Fibroblast of pulmonary artery (primary cell): ENCODE measurements at places on chromosomes 4 and X.

- no peak for DNase-seq
These were observed 106.5 kb downstream of the NYX start for GRCh38 chrX:41553688-41554087.

GRCh38 chrX:131693359-131693758, 149.5 kb downstream of the OR13H1 start:
- no peak for DNase-seq

GRCh38 chr4:149889991-149890390, 74.3 kb upstream of the IQCM start:
- DNase-seq, result no peak

DNA sequence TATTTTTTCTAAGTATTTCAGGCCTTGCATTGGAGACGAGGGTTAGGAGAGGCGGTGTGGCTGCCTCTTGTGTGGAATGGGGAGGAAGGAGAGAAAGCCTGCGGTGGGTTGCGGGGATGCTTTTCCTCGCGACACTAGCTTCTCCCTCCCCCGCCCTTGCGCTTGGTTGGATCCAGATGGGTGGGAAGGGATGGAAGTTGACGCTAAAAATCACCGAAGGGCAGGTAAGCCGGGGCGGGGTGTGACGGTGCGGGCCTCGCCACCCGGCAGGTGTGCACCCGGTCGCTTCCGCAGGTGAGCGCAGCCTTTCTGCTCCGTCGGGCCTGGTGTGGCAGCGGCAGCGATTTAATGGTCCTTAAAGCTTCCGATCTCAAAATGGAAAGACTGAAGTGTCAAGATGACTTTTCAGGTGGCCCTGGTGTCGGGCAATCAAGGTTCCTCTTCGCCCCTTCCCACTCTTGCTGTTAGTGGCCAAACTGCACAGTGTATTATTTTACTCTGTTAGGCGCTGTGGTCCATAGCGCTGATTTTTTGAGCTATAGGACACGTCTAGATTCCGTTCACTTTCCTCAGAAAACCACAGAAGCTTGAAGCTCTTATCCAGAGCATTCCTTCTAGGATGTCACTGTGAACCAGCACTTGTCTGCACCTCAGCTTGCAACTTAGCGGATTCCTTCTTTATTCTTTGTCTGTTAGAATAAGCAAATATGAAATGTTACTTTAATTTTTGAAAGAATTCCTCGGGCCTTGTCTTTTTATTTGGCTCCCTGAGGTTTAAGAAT, 765 bp downstream of the ENOPH1 start:
- peak; percentile 29 for DNase-seq

- no peak for DNase-seq
These were observed 60.7 kb downstream of the ABCG2 start for GRCh38 chr4:88097781-88098180.

DNA sequence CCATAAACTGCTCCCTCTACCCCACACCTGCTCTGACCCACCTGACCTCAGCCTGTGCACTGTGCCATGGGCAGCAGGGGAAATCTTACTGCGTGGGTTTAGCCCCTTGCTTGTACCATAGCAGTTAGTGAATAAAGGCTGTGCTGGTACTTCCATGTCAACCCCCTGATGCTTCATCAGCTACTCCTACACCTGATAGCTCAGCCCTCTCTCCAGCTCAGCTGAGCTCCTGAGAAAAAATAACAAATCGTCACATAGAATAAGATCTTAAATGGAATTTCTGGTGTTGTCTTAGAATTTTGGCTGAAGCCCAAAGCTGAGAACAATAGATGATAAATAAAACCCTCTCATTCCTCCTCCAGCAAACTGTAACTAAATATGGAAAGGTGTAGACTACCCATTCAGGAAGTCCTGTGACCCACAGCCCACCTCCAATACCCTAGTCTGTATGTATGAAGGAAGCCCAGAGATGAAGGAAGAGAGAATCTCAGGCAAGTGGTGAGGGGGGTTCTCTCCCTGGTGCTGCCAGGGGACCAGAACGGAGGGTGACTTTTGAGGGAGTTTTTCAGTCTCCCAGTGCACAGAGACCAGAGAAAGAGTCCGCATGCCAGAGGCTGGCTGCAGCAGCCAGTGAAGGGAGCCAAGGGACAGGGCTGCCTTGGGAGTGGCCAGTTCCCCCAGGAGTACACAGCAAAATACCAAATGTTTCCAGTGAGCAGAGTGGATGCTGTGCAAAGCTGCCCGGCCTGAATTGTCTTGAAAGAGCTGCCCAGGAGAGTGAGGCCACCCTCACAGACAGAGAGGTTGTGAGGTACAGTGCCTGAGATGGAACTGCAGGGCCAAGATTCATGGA, 227.3 kb downstream of the QDPR start:
- DNase-seq, result peak; percentile 53

DNA sequence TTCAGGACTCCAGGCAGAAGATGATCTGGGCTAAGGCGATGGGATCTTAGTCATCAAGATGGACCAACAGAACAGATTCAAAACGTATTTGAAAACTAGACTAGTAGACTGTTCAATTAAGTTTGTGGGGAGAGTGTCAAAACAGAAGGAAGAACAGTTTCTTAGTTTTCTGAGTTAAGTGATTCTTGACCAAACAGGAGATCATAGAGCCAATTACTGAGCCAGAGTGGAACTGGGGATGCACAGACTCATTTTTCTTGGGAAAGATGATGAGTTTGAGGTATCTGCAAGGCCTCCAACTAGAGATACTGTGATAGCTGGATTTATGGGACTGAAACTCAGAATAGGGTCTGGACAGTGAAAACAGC, 119.5 kb downstream of the REELD1 start:
- DNase-seq, result no peak

- DNase-seq, result no peak
These were observed 64.7 kb downstream of the WDFY3 start for GRCh38 chr4:84901740-84902281.

DNA sequence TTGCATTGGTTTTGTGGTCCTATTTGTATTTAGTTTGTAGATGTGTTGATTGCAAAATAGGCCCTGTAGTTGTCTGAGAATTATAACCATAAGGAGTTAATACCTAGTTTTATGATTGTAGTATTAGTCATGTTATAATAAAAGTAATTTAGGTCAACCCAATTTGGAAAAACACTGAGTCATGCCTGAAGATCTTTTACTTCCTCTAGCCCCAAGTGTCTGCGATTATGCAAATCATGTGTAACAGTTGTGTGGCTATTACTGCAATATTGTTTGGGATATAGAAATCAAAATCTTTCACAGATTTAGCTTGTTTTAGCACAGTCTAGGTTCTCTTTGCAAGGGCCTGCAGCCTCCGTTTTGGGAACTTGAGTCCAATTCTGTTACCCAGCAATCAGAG, 12.6 kb downstream of the SRD5A3 start:
- peak; percentile 75 for DNase-seq

- no peak for DNase-seq
These were observed 57.2 kb upstream of the HS3ST1 start for GRCh38 chr4:11485926-11486325.

- no peak for DNase-seq
These were observed 73.6 kb downstream of the TMEM156 start for GRCh38 chr4:38958453-38959190.

- DNase-seq, result peak; percentile 50
These were observed 89.9 kb downstream of the PLS3 start for GRCh38 chrX:115650916-115651315.

- peak; percentile 12 for DNase-seq
These were observed 33.9 kb downstream of the TMPRSS11A start for GRCh38 chr4:67929426-67929825.

GRCh38 chr4:70734971-70735370, 13.2 kb downstream of the RUFY3 start:
- DNase-seq, result no peak

GRCh38 chr4:140603286-140603685, 34.5 kb upstream of the UCP1 start:
- peak; percentile 17 for DNase-seq

DNA sequence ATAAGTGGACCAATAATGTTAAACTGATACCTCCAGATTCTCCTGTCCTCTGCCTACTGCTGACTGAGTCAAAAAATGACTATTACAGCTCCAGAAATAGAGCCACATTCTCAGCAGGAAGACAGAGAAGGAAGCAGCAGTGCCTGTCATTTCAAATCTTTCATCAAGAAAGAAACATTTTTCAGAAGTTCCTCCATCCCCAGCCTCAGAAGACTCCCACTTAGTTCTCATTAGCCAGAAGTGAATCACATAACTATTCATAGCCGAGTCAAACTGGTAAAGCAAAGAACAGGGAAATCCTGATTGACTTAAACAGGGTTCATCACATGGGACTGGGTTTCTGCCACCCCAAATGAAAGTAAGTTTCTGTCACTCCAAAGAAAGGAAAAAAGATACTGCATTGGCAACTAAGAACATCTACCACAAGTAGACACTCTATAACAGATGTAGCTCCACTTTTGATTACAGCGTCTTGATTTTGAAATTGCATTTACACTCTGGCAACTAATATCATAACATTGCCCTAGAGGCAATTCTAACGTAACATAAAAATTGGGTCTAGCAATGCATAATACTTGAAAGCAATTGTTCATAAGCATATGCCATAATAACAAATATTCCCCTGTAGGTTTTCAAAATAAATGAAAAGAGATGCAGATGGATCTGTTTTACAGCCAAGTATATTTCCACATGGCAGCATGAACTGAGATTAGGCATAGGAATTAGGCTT, 599.8 kb downstream of the GALNTL6 start:
- no peak for DNase-seq

DNA sequence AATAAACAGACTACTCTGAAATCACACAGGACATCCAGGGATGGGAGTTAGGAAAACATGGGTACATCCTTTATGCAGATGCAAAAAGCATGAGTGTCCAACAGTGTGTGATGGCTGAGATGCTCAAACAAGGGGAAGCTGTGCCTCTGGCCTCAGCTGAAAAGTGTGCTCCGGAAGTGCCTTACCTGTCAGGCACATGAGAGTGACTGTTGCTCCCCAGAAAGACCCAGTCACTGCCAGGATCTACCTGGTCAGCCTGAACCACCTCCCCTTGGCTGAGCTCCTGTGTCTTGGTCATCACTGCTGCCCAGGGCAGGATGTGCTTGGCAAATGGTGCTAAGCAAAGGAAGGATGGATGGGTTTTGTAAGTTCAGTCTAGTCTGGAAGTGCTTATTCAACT, 4.0 kb downstream of the PPP2R2C start:
- DNase-seq, result no peak

DNA sequence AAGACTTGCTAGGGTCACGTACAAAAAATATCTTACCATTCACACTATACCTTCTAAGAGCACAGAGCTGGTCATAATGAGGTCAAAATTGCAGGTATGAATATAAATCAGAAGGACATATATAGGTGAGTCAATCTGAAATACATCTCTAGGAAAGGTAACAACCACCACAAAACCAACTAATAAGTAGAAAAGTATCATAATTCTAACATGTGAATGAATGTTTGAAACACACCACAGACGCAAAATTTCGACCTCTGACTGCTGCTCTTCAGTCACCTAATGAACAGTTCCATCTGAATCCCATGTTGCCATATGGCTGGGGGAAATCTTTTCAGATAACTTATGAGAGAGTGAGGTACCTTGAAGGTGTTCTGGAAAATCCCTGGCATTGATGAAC, 22.1 kb downstream of the STAP1 start:
- no peak for DNase-seq

- DNase-seq, result peak; percentile 68
These were observed 160.3 kb upstream of the RASGEF1B start for GRCh38 chr4:81631958-81632441.

DNA sequence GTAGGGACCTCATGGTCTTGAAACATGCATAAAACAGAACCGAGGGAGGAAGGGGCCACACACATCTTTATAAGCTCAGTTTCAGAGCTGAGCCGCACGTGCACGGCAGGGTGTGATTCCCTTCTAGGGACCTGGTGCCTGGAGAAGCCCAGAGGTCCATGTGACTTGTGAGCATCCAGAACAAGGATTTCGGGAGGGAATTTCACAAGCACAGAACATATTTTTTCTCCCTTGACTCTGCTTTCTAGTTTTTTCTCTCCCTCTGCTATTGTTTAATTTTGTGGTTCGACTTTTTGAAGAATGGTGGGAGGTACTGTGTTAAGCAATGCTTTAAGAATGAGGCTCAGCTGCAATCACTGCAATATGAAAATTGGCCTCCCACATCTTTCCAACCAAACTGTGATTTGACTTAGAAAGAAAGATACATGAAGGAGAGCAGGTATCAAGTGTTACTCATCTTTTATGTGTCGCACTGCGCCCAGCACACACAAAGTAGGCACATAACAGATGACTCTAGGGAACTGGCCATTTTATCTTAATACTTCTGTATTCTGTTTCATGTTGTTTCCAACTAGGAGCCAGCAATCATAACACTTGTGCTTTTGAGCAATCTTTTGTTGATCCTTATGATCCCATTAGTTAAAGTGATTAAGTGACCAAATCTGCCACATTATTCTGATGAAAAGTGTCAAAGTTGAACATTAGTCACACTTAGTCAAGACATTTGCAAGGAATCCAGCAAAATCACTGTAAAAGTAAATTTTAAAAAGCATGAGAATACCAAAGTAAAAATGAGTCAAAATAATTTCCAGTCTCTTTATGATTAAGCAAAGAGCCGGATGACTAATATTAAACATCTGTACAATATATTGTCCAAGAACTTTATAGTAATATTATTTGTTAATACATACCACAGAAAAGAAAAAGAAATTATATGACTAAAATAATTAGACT, 86.4 kb downstream of the SHISA3 start:
- DNase-seq, result peak; percentile 64

- peak; percentile 66 for DNase-seq
These were observed 629.1 kb upstream of the ATOH1 start for GRCh38 chr4:93199492-93199891.

DNA sequence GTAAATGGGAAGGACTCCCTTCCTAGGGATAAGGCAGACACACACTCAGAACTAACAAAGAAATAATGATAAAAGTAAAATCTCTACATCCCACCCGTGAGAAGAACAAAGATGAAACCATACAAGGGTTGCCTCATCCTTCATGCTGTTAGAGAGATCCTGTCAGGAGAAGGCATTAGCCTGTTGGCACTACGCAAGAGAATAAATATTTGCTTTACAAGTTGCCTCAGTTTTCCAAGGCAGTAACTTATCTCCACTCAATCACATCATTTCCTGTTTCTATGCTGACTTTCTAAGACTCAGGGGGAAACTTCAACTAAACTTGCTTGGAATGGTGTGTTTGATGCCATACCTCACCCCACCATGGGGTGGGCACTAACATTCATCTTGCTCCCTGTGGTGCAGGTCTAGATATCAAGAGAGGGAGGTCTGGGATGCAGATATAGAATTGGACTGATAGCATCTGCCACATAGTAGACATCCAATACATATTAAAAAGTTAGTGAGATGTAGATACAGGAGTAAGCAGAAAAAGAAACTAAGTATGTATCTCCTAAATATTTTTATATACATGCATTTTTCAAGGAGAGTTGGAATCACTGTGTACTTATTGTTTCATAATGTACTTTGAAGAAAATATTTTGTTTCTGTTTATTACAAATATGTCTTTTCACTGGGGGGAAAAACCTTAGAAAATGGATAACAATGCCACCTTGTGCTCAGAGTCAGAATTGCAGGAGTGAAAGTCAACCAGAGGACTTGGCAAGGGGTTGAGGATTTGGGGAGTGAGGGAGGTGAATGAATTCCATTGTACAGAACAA, 57.2 kb upstream of the BEX4 start:
- DNase-seq, result peak; percentile 71

- DNase-seq, result no peak
These were observed 33.0 kb downstream of the PRKX start for GRCh38 chrX:3680459-3680858.
